ENCODE measurements at places on chromosomes 13 and 19.

GRCh38 chr13:114062754-114063153 lies 69.7 kb downstream of the RASA3 start:
- DNase-seq: no peak

DNA sequence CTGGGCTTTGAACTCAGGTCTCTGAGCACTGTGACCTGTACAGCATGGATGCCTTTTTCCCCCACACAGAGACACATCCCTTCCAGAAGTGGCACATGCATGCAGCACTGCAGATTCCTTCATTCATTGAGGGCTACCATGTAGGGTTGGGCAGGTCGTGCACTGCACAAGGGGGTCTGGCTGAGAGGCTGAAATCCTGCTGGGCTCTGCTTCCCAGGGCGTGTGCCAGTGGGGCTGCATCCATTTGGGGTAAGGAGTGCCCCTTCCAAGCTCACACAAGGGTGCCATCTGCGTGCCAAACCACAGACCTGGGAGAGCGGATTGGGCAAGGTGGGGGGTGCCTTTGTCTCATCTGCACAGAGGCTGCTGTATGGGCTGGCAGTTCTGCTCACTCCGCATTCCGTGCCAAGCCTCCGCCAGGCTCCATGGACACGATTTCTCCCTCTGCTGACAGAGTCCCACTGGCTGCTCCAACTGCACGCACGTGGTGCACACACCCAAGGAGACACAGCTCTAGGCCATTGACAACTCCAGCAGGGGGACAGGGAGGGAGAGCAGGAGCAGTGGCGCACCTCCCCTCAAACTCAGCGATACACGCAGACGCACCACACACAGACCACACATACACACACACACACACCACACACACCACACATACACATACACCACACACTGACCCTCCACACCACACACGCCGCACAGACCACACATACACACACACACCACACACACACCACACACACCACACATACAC lies 4.5 kb upstream of the SHISA7 start:
- no peak for DNase-seq

DNA sequence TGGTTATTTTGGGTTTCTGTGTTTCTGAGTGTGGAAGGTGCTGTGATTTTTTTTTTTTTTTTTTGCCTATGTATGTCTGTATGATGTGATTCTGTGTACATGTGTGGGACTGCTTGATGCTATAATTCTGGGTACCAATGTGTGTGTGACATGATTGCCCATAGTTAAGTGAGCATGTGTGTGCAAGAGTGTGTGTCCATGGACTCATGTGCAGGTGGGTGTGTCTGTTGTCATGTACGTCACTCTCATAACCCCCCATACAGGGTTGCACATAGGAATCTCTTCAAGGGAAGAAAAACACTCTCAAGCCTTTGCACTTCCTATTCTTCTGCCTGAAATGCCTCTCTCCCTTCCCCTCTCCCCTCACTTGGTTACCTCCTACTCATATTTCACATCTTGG lies 2.5 kb upstream of the PPP5C start:
- DNase-seq: no peak

GRCh38 chr13:106623799-106624460 lies 56.0 kb upstream of the ARGLU1 start:
- DNase-seq: no peak

All from CD4-positive, alpha-beta T cell treated with Interleukin-10 for 1 hour (primary cell).